H1 (cell line): ENCODE measurements at places on chromosomes 6 and 20.
A peak's percentile ranks its signal among the peaks of the same experiment; 100 is the strongest.

DNA sequence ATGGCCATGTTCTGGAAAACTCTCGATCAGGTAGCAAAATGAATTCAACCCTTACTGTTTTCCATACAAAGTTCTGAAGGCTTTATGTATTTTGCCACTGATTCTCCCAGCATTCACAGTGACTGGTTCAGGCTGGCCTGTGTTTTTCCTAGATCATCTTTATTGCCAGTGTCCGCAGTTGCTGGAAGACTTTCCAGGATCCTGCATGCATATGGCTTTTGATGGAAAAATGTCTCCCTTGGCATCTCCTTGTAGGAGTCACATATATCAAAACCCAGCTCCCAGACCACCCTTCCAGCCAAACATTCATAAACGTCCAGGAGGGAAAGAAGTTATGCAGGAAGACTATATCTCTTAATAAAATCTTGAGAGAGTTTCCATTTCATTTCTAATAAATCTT lies 588.8 kb downstream of the MAFB start:
- no peak for DNase-seq

- peak; percentile 86 for DNase-seq
Observed at GRCh38 chr20:43537921-43538877, 20.6 kb upstream of the SGK2 start.

GRCh38 chr20:37933786-37934633 lies 31.1 kb downstream of the VSTM2L start:
- no peak for DNase-seq

DNA sequence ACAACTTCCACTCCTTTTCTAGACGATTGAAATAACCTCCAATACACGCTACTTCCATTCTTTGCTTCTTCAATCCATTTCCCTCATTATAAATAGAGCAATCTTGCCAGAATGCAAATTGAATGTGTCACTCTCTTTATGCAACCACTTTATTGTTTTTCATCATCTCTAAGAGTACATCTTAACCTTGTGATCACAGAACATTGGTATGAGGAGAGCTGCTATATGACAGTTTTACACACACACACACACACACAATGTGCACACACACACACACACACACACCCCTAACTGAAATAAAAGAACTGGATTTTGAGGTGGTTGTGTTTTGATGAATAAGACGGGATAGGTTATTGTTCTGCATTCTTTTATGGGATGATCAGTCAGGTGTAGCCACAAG lies 187.0 kb downstream of the HDGFL1 start:
- no peak for DNase-seq

- DNase-seq, result no peak
Observed at GRCh38 chr20:50579511-50579910, 69.3 kb downstream of the PTPN1 start.

DNA sequence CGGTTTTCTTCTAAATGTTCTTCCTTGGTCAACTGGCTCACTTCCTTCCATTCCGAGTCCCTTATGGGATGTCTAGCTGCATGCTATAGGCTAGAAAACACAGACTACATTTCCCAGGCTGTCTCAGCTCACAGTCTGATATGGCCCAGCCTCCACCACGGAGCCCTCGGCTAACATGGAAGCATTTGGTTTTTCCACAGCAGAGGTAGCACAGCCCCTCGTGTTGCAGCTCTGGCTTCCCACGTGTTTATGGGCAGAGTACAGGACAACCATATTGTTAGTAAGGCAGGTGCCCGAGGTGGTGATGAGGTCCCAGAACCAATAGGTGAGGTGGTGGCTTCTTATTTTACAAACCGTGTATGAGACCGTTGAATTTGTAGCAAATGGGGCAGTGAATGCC lies 8.7 kb downstream of the GPLD1 start:
- no peak for DNase-seq

DNA sequence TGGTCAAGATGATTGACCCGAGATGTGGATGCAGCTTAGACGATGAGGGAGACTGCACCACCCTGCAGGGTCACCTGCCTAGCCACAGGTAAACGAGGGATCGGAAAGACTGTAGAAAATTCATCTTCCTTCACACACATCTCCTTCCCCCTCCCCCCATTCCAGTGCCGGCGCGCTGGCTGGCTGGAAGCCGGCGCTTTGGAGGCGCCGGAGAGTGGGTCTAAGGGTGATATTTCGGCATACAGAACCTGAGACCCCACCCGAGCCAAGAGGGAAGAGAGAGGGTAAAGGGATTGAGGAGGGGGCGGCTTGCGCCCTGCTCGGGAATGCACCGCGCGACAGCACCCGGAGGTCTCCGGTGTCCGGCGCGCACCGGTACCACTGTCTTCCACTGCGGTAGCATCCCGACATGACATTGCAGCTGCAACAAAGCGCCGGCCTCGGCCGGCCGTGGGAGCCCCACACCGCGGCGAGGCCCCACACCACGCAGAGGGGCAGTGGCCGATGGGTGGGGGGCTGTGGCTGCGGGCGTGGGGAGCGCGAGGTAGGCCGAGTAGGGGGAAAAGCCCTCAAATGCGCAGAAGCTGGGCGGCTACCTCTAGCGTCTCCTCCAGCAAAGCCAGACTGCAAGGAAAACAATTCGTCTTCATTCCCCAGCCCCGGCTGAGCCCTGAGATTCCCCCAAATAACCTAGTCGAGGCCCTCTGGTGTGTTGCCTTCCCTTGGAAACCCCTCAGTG lies 984 bp downstream of the TNFRSF21 start:
- DNase-seq, result no peak

DNA sequence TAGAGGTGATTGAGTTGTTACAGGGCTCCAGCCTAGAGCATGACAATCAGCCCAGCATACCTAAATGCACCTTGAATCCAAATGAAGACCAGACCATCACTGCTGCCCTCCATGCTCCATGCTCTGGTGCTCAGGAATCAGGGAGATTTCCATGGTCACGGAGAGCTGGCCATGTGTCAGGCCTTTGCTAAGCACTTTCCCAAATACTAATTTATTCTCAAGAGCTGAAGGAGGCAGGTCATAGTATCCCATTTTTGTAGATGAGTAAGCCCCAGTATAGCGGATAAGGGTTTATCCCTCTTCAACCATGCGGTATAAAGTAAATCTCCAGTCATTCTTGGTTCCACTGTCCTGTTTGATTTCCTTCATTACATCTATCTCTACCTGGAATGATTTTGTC lies 240.8 kb downstream of the TFAP2A start:
- no peak for DNase-seq

DNA sequence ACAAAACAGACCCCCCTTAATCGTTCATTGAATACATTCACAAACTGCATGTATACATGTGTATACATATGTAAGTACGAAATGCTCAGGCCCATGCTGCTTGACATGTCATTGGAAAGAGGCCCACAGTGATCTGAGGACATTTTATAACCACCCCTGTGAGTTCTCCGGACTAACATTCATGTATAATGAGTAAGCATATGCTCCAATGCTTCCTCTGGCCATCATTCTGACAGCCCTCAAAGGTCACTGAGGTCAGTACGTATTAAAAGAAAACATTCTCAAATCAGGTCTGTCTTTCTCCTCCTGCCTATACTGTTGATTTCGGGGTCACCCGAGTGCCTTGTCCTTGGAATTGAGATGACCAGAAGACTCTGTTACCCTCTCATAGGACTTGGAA lies 54.9 kb downstream of the TENT5A start:
- DNase-seq, result no peak

GRCh38 chr6:27296106-27296783 lies 15.8 kb downstream of the POM121L2 start:
- DNase-seq, result no peak

DNA sequence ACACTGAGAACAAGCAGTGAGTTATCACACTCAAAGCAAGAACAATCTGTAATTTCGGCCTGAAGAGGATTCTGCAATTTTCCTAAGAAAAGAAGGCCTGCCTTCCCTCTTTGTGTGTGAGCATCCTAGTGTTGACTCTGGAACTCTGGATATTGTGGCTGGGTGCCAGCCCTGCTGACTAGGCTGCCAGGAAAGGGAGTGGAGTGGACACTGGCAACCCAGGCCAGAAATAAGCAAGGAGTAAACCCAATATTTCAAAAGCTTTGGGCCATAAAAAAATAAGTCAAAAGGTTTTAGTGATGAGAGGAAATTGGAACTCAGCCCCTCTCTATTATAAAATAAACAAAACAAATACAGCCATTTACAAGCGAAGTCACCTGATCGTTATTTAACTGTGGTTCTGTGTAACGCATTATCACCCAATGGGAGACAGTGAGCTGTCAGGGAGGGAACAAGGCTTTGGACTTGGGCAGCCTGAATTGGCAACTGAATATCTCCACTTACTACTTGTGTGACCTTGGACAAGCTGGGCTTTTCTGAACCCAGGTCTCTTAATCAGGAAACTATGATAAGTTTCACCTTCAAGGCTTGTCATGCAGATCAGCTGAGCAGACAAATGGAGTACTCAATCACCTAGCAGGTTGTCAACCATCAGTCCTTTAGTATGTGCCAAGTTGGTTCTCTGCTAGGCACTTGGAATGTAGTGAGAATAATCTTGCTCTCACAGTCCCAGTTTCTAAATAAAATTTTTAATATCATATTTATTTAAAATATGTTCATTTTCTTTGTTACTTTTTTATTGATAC lies 196.2 kb downstream of the PAX1 start:
- no peak for DNase-seq

DNA sequence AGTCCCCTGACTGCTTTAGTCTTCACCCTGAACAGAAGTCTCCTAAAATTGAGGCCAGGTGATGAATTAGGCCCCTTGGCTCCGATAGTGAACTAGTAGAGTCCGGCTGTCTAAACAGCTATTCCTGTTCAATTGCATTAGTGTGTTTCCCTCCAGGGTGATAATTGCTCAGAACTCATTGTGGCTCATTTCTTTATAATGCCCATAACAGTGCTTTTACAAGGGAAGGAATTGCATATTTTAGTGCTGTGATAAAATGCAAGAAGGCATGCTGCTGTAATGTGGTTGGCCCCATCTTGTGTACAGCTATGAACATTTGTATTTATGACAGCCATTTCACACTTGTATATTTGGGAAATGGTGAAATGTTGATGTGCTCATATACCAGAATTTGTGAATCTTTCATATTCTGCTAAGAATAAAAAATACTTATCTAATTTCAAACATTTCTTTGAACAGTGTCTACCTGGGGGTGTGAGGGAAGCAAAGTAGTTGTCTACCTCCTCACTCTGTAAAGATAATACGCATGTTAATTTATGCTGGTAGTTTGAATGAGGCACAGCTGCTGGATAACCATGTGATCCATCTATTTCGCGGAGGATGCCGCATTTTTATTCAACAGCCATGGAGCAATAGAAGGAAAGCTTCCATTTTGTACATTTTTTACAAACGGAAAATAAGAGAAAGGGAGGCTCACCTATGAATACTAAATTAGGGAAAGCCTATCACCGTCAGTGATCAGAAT lies 451.4 kb downstream of the NKAIN2 start:
- no peak for DNase-seq

- DNase-seq, result no peak
Observed at GRCh38 chr20:61389077-61389476, 137.0 kb downstream of the CDH4 start.

- no peak for DNase-seq
Observed at GRCh38 chr20:4795394-4795793, 73.7 kb downstream of the PRND start.

GRCh38 chr20:6530779-6531315 lies 236.6 kb upstream of the BMP2 start:
- DNase-seq, result no peak

GRCh38 chr20:44204156-44204831 lies 6.3 kb downstream of the OSER1 start:
- DNase-seq, result no peak
